Neural progenitor cell (in vitro differentiated cells): ENCODE measurements at places on chromosomes 13 and 19. TPM values are rescaled to one million over a fixed set of nuclear protein-coding genes. Genes with fewer than 3 reads are reported as not detected.

Gene OR7D2
- 1.4 and 1.5 TPM in 2 replicates for total RNA-seq

Gene MBD3L4
- not detected in 2 replicates for total RNA-seq

Gene HRC
- 0.31 TPM in 1 of 2 replicates, not detected in the other for total RNA-seq

Gene STOML3
- total RNA-seq, result 0.21 and 0.28 TPM in 2 replicates

GRCh38 chr19:19578252-19578651 is 40.2 kb downstream of the CILP2 start:
- peaks cover 8% of the 10 kb centered on the region for H3K27me3 ChIP-seq
- DNase-seq, result no peak
- peaks cover 24% of the 10 kb centered on the region for H3K4me1 ChIP-seq
- H3K27ac ChIP-seq, result no peak overlapping the region

GRCh38 chr13:107339209-107339608 is 771.3 kb upstream of the ARGLU1 start:
- no peaks in the 10 kb centered on the region for H3K36me3 ChIP-seq
- DNase-seq, result no peak
- no peaks in the 10 kb centered on the region for H3K27me3 ChIP-seq
- no peaks in the 10 kb centered on the region for H3K4me1 ChIP-seq

DNA sequence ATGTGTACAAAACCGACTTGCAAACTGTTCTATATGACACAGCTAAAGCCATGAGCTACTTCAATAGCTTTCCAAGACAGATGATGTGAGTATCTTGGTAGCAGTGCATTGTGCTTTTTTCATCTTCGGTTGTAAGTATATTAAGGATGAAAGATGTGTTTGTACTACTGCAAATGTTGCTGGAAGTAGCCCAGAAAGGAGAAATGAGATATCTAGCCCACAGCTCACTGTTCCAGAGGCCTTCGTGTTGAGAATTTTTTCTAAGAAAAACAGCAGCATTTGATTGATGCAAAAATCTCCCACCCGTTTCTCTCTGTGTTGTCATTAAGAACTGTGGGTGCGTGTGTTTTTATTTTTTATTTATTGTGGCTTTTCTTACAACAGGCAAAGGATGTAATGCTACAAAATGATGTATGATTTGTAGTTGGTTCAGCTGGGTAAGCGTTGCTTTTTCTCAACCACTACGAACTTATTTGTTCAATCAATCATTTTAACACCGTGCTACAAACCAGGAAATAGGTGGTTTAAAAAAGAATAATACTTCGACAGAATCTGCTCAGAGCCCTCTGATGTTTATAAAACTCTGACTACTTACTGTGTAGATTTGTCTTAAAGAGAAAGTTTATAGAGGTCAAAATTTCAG is 41.6 kb upstream of the RFC3 start:
- DNase-seq, result no peak
- no peak overlapping the region for H3K27ac ChIP-seq
- peaks cover 15% of the 10 kb centered on the region for H3K4me1 ChIP-seq
- no peaks in the 10 kb centered on the region for H3K36me3 ChIP-seq
- H3K27me3 ChIP-seq, result no peaks in the 10 kb centered on the region

DNA sequence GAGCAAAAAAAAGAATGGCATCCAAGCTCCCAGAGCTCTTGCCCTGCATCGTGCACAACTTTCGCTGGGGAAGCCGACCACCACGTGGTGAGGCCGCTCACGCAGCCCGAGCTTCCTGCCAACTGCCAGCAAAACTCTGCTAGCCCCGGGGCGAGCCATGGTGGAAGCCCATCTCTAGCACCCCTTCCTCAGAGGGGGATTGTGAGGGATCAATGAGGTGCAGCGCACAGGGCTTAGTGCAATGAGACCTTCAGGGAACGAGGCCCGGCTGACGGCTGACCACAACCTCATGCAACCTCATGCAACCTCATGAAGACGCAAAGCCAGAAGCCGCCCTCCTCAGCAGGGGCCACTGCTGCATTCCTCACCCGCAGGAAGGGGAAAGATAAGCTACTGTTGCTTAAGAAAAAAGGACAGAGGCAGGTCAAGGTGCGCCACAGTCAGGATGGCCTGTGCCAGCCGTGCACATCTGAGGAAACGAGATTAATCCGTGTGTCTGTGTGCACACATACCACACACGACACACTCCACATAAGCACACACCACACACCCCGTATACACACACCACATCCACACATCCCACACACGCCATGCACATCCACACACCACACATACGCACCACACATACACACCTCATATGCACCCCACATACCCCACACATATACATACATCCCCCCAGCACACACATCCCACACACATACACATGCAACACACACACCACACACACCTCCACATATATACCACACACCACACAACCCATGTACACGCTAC is 9.6 kb downstream of the HSPBP1 start:
- DNase-seq, result no peak
- H3K27me3 ChIP-seq, result no peaks in the 10 kb centered on the region

GRCh38 chr19:14333101-14333871 is 48.0 kb upstream of the ADGRE5 start:
- no peaks in the 10 kb centered on the region for H3K36me3 ChIP-seq
- H3K27me3 ChIP-seq, result no peaks in the 10 kb centered on the region
- DNase-seq, result peak; percentile 59
- peak overlapping the region; percentile 37 for H3K4me3 ChIP-seq

DNA sequence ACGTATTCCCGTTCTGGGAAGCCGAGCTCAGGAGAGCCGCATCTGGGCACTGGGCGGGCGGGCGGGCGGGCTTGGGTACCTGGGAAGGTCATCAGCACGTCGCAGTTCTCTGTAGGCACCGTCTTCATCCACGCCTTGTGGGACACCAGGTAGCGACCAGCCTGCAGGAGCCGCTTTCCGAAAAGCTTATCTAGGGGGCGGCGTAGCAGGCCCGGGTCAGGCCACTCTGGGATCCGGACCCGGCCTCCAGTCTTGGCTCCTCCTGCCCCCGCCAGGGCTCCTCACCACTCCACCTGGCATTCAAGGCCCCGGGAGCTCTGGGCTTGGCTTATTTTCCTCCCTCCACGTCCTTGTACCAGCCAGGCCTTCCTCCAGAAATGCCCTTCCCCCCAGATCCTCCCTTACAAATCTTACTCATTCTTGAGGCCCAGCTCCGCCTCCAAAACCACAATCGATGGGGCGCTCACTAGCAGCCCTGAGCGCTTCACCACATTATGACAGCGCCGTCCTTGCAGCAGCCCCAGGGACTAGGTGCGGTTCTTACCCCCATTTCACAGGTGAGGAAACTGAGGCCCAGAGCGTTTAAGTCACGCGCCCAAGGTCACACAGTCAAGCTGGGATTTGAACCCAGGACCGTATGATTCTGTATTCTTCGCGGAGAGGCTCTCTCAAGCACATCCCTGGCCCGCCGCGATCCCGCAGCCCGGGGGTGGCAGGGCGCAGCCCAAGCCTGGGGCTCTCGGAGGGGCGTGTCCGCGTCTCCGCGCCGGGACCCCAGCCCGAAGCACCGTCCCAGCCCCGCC is 843 bp downstream of the ANO8 start:
- H3K27me3 ChIP-seq, result peaks cover 12% of the 10 kb centered on the region
- H3K4me3 ChIP-seq, result peak overlapping the region; percentile 97
- peak; percentile 50 for DNase-seq
- H3K27ac ChIP-seq, result no peak overlapping the region
- H3K36me3 ChIP-seq, result no peaks in the 10 kb centered on the region

DNA sequence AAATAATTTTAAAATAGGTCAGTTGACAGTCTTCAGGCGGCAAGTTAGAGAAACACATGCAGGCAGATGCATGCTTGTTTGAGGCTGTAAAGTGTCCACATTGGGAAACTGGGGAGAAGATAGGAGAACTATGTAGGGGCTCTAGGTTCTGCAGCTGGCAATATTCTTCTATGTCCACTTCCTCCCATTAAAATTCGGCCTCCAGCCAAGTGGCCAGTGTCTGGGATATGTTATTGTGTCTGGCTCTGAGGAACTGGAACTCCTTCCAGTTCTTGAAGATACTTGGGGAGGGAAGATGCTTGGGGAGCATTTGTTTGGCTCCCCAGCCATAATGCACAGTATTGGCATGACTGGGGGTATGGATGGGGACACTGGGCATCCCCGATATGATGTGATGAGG is 20.9 kb upstream of the KLF2 start:
- H3K4me1 ChIP-seq, result no peaks in the 10 kb centered on the region
- no peak overlapping the region for H3K27ac ChIP-seq
- no peak for DNase-seq
- no peaks in the 10 kb centered on the region for H3K27me3 ChIP-seq
- H3K36me3 ChIP-seq, result no peaks in the 10 kb centered on the region
- no peak overlapping the region for H3K4me3 ChIP-seq

DNA sequence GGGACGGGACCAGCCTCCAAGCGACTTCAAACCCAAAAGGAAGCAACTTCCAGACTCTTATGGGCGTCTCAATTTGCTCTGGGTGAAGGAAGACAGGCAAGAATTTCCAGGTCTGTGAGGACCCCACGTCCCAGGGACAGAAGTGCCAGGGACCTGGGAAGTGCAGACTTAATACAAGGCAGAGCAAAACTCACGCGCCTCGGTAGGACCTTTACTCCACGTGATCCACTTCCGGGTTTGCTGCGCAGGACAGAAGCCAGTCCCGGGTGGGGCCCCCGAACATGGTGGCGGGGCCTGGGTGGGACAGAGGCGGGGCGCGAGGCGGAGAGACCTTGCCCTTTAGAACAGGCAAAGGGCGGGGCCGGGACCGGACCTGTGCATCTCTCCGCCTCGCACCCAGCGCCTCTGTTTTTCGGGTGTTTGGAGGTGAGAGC is 9.3 kb downstream of the ZNF611 start:
- no peak for DNase-seq
- no peak overlapping the region for H3K4me3 ChIP-seq
- no peaks in the 10 kb centered on the region for H3K36me3 ChIP-seq
- no peaks in the 10 kb centered on the region for H3K4me1 ChIP-seq

- H3K27me3 ChIP-seq, result no peaks in the 10 kb centered on the region
- no peak overlapping the region for H3K4me3 ChIP-seq
- no peak for DNase-seq
- H3K36me3 ChIP-seq, result no peaks in the 10 kb centered on the region
These were observed 334.2 kb upstream of the SGCG start for GRCh38 chr13:22846551-22846950.

DNA sequence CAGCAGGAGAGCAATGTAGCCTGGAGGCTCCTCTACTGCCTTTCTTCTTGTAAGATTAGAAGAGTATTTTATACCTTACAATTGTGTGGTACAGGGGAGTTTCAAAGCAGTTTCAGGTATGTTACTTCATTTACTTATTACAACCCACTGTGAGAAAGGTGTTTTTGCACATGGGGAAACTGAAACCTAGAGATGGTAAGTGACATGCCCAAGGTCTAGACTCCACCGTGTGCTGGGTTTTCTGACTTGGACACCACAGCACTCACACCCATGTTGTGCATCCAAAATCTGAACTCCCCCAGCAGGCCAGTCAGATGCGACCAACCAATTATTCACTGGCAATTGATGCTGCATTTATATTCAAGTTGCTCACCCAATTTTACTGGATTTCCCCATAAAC is 22.8 kb downstream of the ERICH6B start:
- H3K4me1 ChIP-seq, result no peaks in the 10 kb centered on the region
- DNase-seq, result no peak
- H3K27me3 ChIP-seq, result peaks cover 8% of the 10 kb centered on the region
- H3K27ac ChIP-seq, result no peak overlapping the region
- H3K36me3 ChIP-seq, result no peaks in the 10 kb centered on the region
- H3K4me3 ChIP-seq, result no peak overlapping the region

GRCh38 chr13:110953833-110954532 is 39.1 kb upstream of the ANKRD10 start:
- no peak overlapping the region for H3K27ac ChIP-seq
- no peaks in the 10 kb centered on the region for H3K36me3 ChIP-seq
- no peak overlapping the region for H3K4me3 ChIP-seq
- no peak for DNase-seq

GRCh38 chr13:79409828-79410227 is 3.8 kb upstream of the RBM26 start:
- peaks cover 7% of the 10 kb centered on the region for H3K4me1 ChIP-seq
- no peak for DNase-seq
- no peaks in the 10 kb centered on the region for H3K27me3 ChIP-seq
- H3K27ac ChIP-seq, result no peak overlapping the region
- H3K4me3 ChIP-seq, result no peak overlapping the region

DNA sequence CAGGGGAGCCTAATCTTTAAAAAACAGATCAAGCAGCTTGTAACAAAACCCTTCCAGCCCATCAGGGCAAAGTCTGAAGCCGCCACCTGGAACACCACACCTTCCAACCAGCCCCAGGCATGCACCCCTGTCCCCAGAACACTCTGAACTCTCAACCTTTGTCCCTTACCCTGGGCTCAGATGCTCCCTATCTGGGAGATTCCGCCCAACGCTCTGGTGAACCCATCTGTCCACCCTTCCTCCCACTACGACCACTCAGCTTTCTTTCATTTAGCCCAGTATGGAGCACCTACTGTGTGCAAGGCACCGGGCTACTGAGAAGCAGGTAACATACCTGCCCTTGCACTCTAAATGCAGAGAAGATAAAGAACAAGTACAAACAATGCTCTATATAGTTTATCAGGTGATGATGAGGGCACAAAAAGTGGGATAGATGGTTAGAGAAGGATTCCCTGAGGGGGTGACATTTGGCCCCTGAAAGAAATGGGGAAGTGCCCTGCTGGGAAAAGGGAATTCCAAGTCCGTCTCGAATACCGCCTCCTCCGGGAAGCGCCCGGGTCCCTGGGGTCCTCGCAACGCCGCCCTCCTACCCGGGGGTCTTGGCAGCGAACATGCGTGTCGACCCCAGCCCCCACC is 629 bp downstream of the PEPD start:
- DNase-seq, result peak; percentile 16
- H3K27me3 ChIP-seq, result no peaks in the 10 kb centered on the region
- peaks cover 30% of the 10 kb centered on the region for H3K4me1 ChIP-seq
- H3K36me3 ChIP-seq, result no peaks in the 10 kb centered on the region
- H3K27ac ChIP-seq, result no peak overlapping the region
- H3K4me3 ChIP-seq, result peak overlapping the region; percentile 88

DNA sequence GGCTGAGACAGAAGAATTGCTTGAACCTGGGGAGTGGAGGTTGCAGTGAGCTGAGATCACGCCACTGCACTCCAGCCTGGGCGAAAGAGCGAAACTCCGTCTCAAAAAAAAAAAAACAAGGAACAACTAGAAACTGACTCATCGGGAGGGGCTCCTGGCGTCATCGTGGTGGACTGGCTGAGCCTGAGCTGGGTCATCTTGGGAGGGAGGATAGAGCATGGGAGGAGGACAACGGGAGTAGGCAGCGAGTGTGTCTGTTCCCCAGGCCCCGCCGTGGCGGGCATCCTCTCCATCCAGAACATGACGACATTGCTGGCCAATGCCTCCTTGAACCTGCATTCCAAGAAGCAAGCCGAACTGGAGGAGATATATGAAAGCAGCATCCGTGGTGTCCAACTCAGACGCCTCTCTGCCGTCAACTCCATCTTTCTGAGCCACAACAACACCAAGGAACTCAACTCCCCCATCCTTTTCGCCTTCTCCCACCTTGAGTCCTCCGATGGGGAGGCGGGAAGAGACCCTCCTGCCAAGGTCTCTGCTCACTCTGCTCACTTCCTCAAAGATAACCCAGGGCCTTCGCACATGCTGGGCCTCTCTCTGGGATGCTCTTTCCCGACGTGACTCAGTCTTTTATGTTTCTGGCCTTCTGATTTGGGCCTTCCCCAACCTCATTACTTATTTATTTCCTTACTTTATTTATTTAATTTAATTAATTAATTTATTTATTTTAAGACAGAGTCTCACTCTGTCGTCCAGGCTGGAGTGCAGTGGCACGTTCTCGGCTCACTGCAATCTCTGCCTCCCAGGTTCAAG is 16.6 kb downstream of the DDX39A start:
- H3K27me3 ChIP-seq, result no peaks in the 10 kb centered on the region
- no peak overlapping the region for H3K27ac ChIP-seq
- no peaks in the 10 kb centered on the region for H3K36me3 ChIP-seq
- H3K4me1 ChIP-seq, result no peaks in the 10 kb centered on the region
- DNase-seq, result no peak
- H3K4me3 ChIP-seq, result no peak overlapping the region

- H3K4me1 ChIP-seq, result peaks cover 10% of the 10 kb centered on the region
- H3K4me3 ChIP-seq, result peak overlapping the region; percentile 91
- DNase-seq, result no peak
- H3K36me3 ChIP-seq, result no peaks in the 10 kb centered on the region
These were observed 277 bp downstream of the GIPC1 start for GRCh38 chr19:14495672-14496028.
